IPS DF 19.7 (cell line): ENCODE measurements at places on chromosomes 1 and 21.

DNA sequence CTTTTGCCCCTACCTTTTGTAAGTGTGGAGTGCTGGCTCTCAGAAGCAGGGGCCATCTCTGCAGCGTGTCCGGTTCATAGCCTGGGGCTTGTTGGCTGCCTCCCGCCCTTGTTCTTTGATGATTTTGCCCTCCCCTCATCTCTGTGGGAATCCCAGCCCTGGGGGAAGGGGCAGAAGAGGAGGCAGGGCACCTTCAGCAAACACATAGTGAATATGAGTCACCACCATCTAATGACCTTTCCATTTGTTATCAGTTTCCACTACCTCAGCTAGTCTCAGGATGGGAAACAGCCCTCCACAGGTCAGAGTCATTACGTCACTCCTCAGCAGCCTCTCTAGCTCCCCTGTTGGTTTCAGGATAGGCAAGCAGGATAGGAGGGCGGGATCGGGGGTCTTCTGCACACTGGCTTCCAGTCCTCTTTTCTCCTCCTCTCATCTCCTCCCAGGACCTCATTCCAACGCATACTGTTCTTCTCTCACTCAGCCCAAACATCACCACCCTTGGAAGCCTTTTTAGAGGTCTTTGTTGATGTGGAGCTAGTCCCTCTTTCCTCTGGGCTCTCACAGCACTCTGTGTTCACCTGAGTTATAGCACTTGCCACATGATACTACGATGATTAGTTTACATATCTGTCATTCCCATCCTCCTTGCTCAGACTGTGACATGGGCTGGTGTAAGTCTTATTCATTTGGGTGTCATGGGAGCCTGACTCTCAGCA, 15.8 kb downstream of the GADD45A start:
- peak; percentile 67 for DNase-seq

GRCh38 chr1:1510912-1511532, 940 bp upstream of the ATAD3A start:
- no peak for DNase-seq

GRCh38 chr1:76892675-76893074, 25.4 kb downstream of the ST6GALNAC5 start:
- no peak for DNase-seq

DNA sequence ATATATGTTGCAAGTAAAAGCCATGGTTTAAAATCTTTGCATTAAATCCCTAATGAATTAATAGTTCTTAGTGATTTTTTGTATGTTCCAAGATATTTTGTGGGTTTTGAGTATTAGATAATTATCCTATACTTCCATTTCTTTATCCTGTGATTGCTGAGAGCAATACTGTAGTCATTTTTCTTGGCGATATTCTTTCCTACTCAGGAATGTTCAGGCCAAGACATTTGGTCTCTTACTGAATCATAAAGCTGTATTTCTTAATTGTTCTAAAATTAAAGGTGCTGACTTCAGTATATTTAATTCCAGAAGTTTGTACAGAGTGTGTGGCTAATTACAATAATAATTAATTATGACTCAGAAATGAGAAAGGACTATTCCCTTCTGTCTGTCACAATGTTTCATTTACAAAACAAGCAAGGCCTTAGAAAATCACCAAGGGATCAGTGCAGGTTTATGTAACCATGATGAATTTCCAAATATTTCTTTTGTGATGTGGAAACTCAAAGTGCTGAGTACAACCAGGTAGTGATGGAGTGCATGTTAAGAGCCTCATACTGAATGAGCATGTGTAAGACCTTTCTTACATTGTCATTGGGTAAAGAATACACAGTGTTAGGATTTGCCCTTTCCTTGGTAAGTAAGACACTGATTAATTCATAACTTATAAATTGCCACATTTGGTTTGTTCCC, 161.2 kb downstream of the HMCN1 start:
- DNase-seq: no peak

DNA sequence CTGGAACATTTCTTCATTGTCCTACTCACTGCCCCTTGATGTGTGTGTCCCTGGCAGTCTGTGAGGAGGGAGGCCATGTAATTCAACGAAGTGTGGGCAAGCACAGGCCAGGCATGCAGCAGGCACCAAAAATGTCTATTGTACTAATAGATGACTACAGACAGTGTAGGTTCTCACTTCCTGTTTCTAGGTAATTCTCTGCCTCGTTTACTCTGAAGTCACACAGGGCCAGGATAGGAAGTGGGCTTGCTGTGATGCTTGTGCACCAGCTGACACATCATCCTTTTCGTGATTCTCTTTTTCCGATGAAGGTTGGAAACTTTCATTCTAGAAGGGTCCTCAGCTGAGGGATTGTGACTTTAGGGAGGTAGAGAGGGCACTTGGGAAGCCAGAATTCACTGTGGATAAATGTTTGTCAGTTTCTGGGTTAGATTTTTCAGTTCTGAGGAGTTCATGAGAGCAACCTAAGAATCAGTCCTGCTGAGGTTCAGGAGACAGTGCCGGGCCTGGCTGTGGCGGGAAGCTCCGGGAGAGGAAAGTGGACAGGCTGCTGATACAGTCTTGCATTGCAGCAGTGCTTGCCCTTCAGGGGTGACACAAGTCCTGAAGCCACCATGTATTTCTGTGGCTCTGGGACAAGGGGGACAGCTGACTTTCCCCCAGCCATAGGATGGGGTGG, 4.3 kb upstream of the CSF1 start:
- DNase-seq: no peak

- DNase-seq: no peak
Measured at GRCh38 chr1:8358897-8359616, 41.1 kb downstream of the SLC45A1 start.

- DNase-seq: no peak
Measured at GRCh38 chr1:24928689-24929397, 1.2 kb downstream of the RUNX3 start.

- DNase-seq: no peak
Measured at GRCh38 chr1:228979325-228979699, 244.0 kb downstream of the RHOU start.

DNA sequence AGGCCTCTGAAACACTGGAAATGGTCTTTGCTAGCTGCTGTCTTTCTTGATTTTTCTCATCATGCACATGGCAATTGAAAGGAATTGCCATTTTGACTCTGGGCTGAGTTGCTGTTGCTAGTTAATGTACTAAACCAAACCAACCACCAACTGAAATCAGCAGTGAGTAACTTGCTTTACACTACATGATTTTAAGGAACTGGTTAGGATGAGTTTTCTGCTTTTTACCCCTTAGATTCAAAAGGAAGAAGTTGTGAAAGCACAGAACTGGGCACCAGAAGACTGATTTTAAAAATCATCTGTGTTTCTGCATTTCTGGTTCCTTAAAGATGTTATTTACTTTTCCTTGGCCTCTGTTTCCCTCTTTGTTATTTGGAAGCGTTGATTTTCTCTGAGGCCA, 361.9 kb downstream of the HLX start:
- DNase-seq: no peak

DNA sequence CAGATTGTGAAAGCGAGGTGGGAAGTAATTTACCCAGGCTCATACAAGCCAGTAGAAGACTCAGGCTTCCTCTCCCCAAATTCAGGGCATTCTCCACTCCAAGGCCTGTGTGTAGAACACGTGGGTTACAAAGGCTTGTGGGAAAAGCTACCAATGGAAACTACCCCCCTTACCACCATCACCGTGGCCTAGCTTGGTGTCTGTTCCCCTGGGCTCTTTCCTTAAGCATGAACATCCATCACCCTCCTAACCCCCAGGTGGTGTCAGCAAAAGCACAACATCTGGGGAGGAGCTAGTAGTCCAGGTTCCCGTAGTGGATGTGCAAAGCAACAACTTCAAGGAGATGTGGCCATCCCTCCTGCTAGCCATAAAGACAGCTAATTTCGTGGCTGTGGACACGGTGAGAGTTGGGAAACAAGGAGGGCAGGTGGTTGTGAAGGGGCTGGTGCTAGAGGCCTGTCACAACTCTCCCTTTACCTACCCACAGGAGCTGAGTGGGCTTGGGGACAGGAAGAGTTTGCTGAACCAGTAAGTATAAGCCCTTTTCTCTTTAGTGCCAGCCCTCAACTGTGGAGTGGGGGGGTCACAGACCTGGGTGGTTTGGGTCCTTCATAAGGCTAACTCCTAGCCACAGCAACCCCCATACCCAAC, 701 bp upstream of the MUTYH start:
- no peak for DNase-seq

DNA sequence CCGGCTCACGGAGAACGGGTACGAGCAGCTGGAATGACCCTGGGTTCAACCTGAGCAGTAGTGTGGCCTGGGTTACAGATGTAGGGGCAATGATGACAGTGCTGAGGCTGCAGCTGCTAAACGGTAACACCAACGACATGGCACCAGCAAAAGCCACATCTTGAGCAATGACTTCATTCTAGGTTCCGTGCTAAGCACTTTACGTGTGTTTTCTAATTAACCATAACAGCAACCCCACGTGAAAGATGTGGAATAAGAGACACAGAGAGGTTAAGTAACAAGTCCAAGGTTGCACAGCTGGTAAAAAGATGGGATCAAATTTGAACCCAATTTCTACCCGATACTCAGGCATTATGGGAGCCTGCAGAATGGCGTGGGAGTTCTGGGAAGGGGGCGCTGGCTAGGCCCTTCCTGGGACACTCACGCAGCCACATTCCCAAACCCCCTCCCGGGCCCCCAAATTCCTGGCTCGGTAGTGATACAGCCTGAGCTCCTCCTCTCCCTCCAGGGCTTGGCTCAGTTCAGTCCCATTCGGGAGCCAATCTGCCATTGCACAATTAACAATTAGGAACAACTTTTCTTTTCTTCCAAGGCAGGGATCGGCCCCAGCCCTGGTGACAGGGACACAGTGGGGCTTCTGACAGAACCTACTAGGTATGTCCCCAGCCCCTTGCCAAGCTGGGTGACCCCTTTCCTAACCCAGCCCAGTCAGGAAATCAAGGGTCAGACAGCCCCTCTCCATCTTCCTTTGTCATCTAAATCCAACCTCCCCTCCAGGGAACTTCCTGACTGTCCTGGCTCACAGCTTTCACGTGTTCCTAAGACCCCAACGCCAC, 23.8 kb upstream of the ECE1 start:
- DNase-seq: no peak

- no peak for DNase-seq
Measured at GRCh38 chr1:213291526-213291925, 240.5 kb downstream of the RPS6KC1 start.

GRCh38 chr1:46218443-46218842, 15.3 kb downstream of the LURAP1 start:
- DNase-seq: no peak

GRCh38 chr1:31588751-31589515, 12.6 kb downstream of the TINAGL1 start:
- no peak for DNase-seq

DNA sequence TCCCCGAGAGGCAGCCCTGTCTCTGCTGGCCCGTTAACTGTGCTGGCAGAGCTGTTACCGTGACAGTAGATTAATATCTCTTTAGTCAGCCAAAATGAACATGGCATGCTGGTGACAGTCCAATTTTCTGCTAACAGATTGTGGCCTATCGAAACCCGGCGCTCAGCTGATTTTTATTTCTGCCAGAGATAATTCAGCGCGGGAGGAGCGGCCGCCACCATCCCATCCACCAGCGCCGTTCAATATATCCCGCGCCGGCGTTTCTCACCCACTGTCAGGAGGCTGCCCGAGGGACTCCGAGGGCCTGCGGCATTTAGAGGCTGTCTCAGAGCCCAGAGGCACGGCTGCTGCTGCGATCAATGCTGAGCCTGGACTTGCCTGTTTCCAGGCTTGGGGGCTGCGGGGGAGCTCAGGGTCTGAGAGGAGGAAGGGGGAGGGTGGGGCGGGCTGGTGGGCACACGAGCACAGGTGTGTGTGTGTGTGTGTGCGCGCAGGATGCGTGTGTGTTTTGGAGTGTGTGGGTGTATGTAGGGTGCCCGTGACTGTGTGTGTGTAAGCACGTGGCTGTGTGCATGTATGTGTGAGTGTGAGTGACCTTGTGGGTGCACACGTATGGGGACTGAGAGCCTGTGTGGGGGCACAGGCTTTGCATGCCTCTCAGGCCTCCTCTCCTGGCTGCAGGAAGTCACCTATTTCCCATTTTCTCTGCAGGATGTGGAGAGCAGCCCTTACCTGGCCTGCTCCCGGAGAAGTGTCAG, 109.7 kb upstream of the ACTRT2 start:
- DNase-seq: no peak

- DNase-seq: no peak
Measured at GRCh38 chr1:159089184-159089791, 12.7 kb upstream of the AIM2 start.

DNA sequence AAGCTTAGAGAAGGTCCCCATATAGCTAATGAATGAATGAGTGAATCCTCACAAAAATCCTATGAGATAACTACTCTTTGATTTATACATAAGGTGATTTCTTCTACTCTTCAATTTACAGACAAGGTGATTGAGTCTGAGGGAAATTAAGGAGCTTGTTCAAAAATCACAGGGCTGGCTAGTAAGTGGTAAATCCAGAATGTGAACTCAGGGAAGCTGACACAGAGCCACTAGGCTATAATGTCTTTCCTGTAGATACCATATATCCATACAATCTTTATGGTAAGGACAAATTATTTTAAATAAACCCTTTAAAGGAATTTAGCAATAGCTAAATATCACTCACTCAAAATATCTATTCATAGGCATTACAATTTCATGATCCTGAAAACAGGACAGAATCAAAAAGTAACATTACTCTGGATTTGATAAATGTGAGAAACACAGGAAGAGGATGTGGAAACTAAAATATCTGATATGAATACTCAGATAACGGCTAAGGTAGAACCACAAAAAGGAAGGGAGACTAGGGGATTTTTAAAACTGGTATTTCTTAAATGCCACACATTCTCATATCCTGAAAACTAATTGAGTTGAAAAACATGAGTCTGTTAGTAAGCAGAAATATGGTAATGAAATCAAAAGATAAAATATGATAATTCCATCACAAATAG, 108.2 kb downstream of the NBPF12 start:
- DNase-seq: no peak

GRCh38 chr1:186202271-186202764, 172.7 kb downstream of the TPR start:
- DNase-seq: no peak

- DNase-seq: no peak
Measured at GRCh38 chr1:184021728-184022127, 15.8 kb downstream of the COLGALT2 start.

GRCh38 chr1:65332821-65333220, 23.5 kb downstream of the DNAJC6 start:
- DNase-seq: no peak

- no peak for DNase-seq
Measured at GRCh38 chr1:182677397-182678098, 6.8 kb downstream of the RGS8 start.

DNA sequence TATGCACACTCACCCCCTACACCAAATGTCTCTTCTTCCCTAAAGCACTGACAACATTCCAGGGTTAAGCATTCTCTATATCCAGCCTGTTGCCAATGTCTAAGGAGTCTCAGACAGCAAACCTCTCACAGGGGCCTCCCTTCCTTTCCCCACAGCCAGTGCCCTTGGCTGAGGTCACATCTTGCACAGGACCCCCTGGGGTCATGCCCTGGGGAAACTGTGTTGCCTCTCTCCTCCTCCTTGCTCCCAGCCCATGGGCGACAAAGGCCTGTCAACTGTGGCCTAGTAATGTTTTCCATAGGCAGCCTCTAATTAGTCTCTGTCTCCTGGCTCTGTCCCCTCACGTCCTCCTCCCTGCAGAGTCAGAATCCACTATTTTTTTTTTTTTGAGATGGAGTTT, 54.6 kb downstream of the NENF start:
- no peak for DNase-seq

- DNase-seq: no peak
Measured at GRCh38 chr1:161121834-161122233, 3.9 kb downstream of the NIT1 start.

GRCh38 chr21:27362249-27362648, 395.4 kb upstream of the ADAMTS5 start:
- DNase-seq: peak; percentile 23
